ENCODE measurements at places on chromosomes 4 and X. TPM values are rescaled to one million over a fixed set of nuclear protein-coding genes. Genes with fewer than 3 reads are reported as not detected.
A peak's percentile ranks its signal among the peaks of the same experiment; 100 is the strongest.

The TSPAN6 gene
- 25.0 TPM for total RNA-seq

The CENPE gene
- total RNA-seq: 31.3 TPM

The PPP4R3C gene
- total RNA-seq: not detected

The TMEM31 gene
- total RNA-seq: not detected

The FAM47A gene
- total RNA-seq: not detected

The PIR gene
- total RNA-seq: 27.5 TPM

The PDLIM3 gene
- 11.5 TPM for total RNA-seq

The CXCL8 gene
- total RNA-seq: 1.8 TPM

The DOK7 gene
- total RNA-seq: 2.4 TPM

The MAGEA6 gene
- total RNA-seq: 0.57 TPM

The GNPDA2 gene
- 15.8 TPM for total RNA-seq

The IDS gene
- total RNA-seq: 42.0 TPM

The P2RY8 gene
- 0.44 TPM for total RNA-seq

The KIF4A gene
- 40.3 TPM for total RNA-seq

The ABCG2 gene
- 0.44 TPM for total RNA-seq

The NLRP2B gene
- not detected for total RNA-seq

The IL9R gene
- 1.4 TPM for total RNA-seq

The TREX2 gene
- 2.9 TPM for total RNA-seq

GRCh38 chr4:99696801-99697200 lies 39.2 kb upstream of the C4orf54 start:
- H3K4me1 ChIP-seq: no peaks in the 10 kb centered on the region
- no peaks in the 10 kb centered on the region for H3K36me3 ChIP-seq
- no peak for DNase-seq
- no peak overlapping the region for H3K4me3 ChIP-seq
- no peak overlapping the region for H3K27ac ChIP-seq

DNA sequence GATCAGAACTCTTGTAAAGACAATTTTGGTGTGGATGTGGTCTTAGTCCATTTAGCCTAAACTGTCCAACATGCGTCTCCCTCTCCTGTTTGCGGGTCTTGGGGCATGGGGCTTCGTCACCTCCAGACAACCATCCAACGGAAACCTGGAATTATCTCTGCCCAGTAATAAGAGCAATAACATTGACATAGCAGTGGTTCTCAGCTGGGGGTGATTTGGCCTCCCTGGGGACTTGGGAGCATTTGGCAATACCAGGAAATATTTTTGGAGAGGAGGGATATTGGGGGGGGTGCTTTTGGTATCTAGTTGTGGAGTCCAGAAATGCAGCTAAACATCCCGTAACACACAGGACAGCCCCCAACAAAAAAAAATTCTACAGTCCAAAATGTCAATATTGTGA lies 47.2 kb downstream of the SEL1L3 start:
- H3K36me3 ChIP-seq: peaks cover 10% of the 10 kb centered on the region
- H3K27ac ChIP-seq: no peak overlapping the region
- DNase-seq: no peak
- H3K4me3 ChIP-seq: no peak overlapping the region
- no peaks in the 10 kb centered on the region for H3K27me3 ChIP-seq

DNA sequence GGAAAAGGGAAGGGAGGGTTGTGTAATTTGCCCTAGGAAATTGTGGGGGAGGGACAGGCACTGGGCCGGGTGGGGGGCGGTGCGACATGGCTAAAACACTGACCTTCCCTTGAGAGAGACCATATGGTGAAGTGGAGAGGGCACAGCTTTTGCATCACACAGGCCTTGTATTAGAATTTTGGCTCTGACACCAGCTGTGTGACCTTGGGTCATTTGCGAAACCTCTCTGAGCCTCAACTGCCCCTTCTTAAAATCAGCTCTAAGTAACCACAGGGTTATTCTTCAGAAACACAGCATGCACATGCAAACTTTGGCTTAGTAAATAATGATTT lies 25.8 kb downstream of the PDGFRA start:
- H3K4me3 ChIP-seq: no peak overlapping the region
- DNase-seq: no peak
- H3K27ac ChIP-seq: no peak overlapping the region
- H3K4me1 ChIP-seq: no peaks in the 10 kb centered on the region

- no peak for DNase-seq
- H3K27me3 ChIP-seq: no peaks in the 10 kb centered on the region
- no peak overlapping the region for H3K4me3 ChIP-seq
- H3K4me1 ChIP-seq: no peaks in the 10 kb centered on the region
Observed at GRCh38 chr4:1239950-1240307, 9.0 kb downstream of the CTBP1 start.

GRCh38 chr4:111945014-111945413 lies 200.2 kb upstream of the FAM241A start:
- DNase-seq: no peak
- no peaks in the 10 kb centered on the region for H3K27me3 ChIP-seq
- H3K36me3 ChIP-seq: no peaks in the 10 kb centered on the region
- 0 out of 2 replicates have a peak, but pooled peaks cover 2% of the 10 kb centered on the region for H3K4me1 ChIP-seq

DNA sequence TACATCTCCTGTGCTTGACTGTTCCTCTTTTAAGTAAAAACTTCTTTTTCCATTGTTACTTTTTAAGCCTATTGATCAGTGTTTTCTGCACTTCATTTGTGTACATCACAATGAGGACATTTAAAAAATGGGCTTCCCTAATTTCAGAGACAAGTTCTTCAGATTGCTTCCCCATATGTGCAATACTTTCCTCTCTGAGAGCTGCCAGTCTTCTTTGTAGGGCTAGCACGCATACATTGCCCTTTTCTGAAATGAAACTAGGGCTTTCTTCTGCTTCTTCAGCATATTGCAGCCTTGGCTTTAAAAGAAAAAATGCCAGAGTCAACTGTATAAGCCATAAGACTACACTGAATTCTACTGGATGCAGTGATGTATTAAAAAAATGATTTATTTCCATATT lies 37.8 kb downstream of the FAT4 start:
- H3K27ac ChIP-seq: no peak overlapping the region
- H3K36me3 ChIP-seq: no peaks in the 10 kb centered on the region
- no peaks in the 10 kb centered on the region for H3K4me1 ChIP-seq
- H3K27me3 ChIP-seq: no peaks in the 10 kb centered on the region
- no peak for DNase-seq
- no peak overlapping the region for H3K4me3 ChIP-seq

GRCh38 chrX:4708970-4709760 lies 995.7 kb upstream of the PRKX start:
- no peaks in the 10 kb centered on the region for H3K36me3 ChIP-seq
- no peak overlapping the region for H3K27ac ChIP-seq
- H3K4me1 ChIP-seq: no peaks in the 10 kb centered on the region
- no peak for DNase-seq

GRCh38 chr4:25494166-25494565 lies 117.1 kb downstream of the ANAPC4 start:
- no peak overlapping the region for H3K27ac ChIP-seq
- H3K4me1 ChIP-seq: no peaks in the 10 kb centered on the region
- H3K36me3 ChIP-seq: no peaks in the 10 kb centered on the region
- no peak for DNase-seq
- H3K27me3 ChIP-seq: no peaks in the 10 kb centered on the region

DNA sequence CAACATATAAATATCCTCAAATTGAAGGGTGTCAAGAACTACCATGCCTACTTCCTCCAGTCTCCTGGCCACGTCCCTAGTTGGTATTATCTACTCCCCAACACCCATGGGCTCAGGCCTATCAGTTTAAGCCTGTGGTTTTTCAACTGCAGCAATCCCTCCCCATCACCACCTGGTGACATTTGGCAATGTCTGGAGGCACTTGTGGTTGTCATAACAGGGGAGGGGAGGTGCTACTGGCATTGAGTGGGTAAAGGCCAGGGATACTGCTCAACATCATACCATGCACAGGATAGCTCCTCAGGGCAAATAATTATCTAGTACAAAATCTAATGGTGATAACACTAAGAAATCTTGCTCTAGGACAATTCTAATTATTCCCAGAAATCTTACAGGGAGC lies 95.3 kb downstream of the COMMD8 start:
- H3K27me3 ChIP-seq: peaks cover 22% of the 10 kb centered on the region
- H3K4me1 ChIP-seq: no peaks in the 10 kb centered on the region
- DNase-seq: no peak
- H3K36me3 ChIP-seq: no peaks in the 10 kb centered on the region

- H3K36me3 ChIP-seq: no peaks in the 10 kb centered on the region
- no peak overlapping the region for H3K4me3 ChIP-seq
- no peaks in the 10 kb centered on the region for H3K27me3 ChIP-seq
- H3K4me1 ChIP-seq: peaks cover 4% of the 10 kb centered on the region
Observed at GRCh38 chr4:48668254-48669017, 111.6 kb downstream of the FRYL start.

- no peak overlapping the region for H3K4me3 ChIP-seq
- H3K4me1 ChIP-seq: no peaks in the 10 kb centered on the region
- H3K36me3 ChIP-seq: no peaks in the 10 kb centered on the region
- H3K27me3 ChIP-seq: no peaks in the 10 kb centered on the region
Observed at GRCh38 chr4:2270341-2271165, 8.6 kb upstream of the MXD4 start.

DNA sequence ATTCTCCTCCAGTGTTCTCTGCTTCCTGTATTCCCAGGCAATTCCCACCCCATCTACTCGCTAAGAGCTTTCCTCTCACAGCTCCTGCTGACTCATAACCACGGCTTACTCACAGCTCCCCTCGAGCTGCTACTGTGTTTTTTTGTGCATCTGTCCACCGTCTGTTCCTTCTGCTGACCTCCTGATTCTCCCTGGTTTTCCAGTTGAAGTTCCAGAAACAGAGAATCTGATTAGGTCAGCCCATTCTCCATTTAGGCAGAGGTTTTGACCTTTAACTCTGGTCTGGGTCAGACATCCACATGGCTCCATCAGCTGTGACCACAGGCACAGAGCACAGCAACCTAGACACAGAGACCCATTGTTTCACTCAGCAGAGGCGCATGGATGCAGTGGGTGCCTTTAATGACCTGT lies 5.5 kb upstream of the SMIM20 start:
- peak overlapping the region; percentile 3 for H3K27ac ChIP-seq
- no peaks in the 10 kb centered on the region for H3K36me3 ChIP-seq
- H3K4me3 ChIP-seq: peak overlapping the region; percentile 17
- peaks cover 12% of the 10 kb centered on the region for H3K4me1 ChIP-seq
- H3K27me3 ChIP-seq: no peaks in the 10 kb centered on the region
- DNase-seq: peak; percentile 69

GRCh38 chr4:163598489-163598888 lies 104.0 kb downstream of the TMA16 start:
- H3K36me3 ChIP-seq: no peaks in the 10 kb centered on the region
- H3K27me3 ChIP-seq: no peaks in the 10 kb centered on the region
- no peak overlapping the region for H3K27ac ChIP-seq
- H3K4me3 ChIP-seq: no peak overlapping the region

DNA sequence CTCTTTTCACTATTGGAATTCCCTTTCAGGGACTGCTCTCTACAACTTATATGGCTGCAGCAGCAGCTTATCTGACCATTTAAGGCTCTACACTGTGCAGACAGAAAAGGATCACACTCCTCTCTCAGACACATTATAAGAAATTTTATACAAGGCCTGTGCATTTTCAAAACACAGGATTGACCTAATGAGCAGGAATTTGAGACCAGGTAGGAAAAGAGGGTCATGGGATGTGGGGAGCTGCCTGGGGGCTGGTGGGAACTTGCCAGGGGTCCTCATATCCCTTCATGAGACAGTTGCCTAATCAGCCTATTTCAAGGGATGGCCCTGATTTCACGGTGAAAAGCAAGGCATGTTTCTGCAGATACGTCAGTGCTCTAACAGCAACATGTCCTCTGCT lies 77.1 kb downstream of the SORBS2 start:
- no peak overlapping the region for H3K4me3 ChIP-seq
- H3K27me3 ChIP-seq: no peaks in the 10 kb centered on the region
- H3K36me3 ChIP-seq: no peaks in the 10 kb centered on the region

DNA sequence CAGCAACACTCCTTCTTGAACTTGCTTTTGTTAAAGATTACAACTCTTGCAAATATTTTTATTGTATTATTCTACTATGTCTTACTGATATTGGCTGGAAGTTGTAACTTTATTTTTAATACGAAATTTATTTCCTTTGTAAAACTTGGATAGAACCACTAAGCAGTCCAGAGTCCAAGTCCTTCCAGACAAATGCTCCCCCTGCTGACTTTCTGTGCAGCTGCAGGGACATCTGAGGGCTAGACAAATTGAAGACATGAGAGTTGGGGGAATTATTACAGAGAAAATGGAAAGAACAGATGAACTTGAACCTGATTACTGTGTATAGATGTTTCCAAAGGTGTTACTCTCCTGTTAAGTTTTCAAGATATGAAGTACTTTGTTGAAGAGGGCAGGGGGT lies 238.8 kb downstream of the GRIA3 start:
- no peaks in the 10 kb centered on the region for H3K36me3 ChIP-seq
- no peak overlapping the region for H3K27ac ChIP-seq
- H3K27me3 ChIP-seq: no peaks in the 10 kb centered on the region

DNA sequence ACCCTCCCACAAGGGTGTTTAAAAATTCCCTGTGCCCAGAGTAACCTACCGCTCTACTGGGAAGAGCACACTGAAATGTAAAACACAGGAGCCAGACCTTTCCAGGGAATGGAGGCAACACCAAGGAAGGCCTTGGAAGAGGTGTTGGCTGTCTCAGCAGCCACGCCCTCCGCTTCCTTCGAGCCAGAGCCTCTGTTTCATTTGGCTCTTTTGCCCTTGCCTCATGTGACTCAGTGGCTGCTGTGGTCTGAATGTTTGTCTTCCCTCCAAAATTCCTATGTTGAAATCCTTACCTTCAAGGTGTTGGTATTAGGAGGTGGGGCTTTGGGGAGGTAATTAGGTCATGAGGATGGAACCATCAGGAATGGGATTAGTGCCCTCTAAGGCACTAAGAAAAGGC lies 11.3 kb downstream of the SCD5 start:
- no peak overlapping the region for H3K27ac ChIP-seq
- H3K4me1 ChIP-seq: peaks cover 36% of the 10 kb centered on the region
- DNase-seq: no peak
- no peak overlapping the region for H3K4me3 ChIP-seq

DNA sequence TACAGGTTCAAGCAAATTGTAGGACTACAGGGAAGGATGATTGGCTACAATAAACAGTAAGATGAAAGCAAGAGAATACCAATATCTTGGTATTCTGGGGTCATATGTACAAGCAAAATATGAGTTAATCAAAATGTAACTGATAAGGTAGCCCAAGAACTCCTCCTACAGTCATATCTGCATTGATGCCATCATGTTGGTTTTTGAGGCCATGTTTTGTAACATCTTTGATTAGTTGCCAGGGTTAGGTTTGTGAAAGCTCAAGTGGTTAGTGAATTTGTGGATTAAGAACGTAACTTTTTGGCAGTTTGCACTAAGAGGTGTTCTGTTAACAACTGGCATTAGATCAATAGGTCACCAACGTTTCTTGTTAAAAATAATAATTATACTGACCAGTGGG lies 59.6 kb downstream of the USP9X start:
- H3K27ac ChIP-seq: peak overlapping the region; percentile 61
- DNase-seq: no peak
- no peak overlapping the region for H3K4me3 ChIP-seq
- peaks cover 27% of the 10 kb centered on the region for H3K4me1 ChIP-seq

GRCh38 chrX:110504947-110505346 lies 146.3 kb downstream of the RTL9 start:
- DNase-seq: no peak
- no peaks in the 10 kb centered on the region for H3K4me1 ChIP-seq
- H3K36me3 ChIP-seq: no peaks in the 10 kb centered on the region
- no peaks in the 10 kb centered on the region for H3K27me3 ChIP-seq
- H3K4me3 ChIP-seq: no peak overlapping the region

- no peak overlapping the region for H3K27ac ChIP-seq
- no peaks in the 10 kb centered on the region for H3K4me1 ChIP-seq
- H3K4me3 ChIP-seq: no peak overlapping the region
- no peak for DNase-seq
Observed at GRCh38 chr4:38023347-38024205, 63.4 kb downstream of the PTTG2 start.

- no peak overlapping the region for H3K4me3 ChIP-seq
- peaks cover 21% of the 10 kb centered on the region for H3K4me1 ChIP-seq
- H3K36me3 ChIP-seq: no peaks in the 10 kb centered on the region
- no peaks in the 10 kb centered on the region for H3K27me3 ChIP-seq
Observed at GRCh38 chr4:40524366-40525041, 105.2 kb downstream of the RBM47 start.

Measured in HCT116 (cell line).